ENCODE measurements at places on chromosomes 7 and 10. TPM values are rescaled to one million over a fixed set of nuclear protein-coding genes. Genes with fewer than 3 reads are reported as not detected.
A peak's percentile ranks its signal among the peaks of the same experiment; 100 is the strongest.

ENTPD1 gene
- 56.7 TPM for total RNA-seq

DKK1 gene
- total RNA-seq, result not detected

MYO3A gene
- 0.45 TPM for total RNA-seq

DNA sequence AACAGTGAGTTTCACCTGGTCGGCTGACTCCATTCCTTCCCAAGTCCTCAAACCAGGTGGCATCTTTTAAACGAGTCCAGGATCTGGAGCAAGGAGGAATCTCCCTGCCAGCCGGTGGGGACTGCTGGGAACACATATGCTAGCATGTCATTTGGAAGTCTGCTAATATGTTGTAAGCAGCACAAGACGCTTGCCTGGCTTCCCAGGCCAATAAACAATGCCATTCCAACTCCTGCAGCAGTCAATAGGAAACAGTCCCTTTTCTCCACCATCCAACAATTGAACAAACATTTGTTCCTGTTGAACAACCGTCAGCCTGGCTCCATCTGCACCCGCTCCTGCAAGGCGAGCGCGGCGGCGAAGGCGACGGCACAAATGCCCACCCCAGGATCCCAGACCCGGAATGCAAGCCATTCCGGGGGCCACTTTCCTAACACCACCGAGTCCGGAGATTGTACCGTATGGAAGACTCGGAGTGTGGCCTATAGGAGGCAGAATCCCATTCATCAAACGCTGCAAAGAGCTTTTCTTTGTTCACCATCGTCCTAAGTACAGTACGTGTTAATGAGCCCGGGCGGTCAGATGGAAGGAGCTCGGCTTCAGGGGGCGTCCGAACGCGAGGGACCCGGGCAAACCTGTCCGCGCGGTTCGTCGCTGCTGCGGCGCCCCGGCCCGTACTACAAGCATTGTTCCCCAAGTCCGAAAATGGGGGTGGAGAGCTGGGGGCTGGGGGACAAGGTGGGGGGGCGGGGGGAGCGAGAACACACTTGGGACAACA lies 1.6 kb downstream of the FAM53B start:
- H3K4me3 ChIP-seq, result peak overlapping the region; percentile 88
- no peaks in the 10 kb centered on the region for H3K27me3 ChIP-seq
- peaks cover 79% of the 10 kb centered on the region for H3K4me1 ChIP-seq
- H3K36me3 ChIP-seq, result no peaks in the 10 kb centered on the region

DNA sequence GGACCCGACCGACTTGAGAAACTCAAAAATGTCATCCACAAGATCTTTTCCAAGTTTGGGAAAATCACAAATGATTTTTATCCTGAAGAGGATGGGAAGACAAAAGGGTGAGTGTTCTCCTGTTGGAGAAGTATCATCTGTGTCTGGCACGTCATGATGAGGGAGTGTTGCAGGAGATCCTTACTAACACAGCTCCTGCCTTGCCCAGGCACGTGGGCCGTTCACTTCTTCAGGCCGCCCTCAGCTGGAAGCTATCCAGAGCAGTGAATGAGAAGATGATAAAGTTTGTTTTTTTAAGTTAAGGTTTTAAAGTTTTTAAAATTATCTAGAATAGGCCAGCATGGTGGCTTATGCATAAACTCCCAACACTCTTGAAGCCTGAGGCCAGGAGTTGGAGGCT lies 6.2 kb downstream of the EIF3B start:
- no peak for DNase-seq
- H3K27me3 ChIP-seq, result no peaks in the 10 kb centered on the region
- H3K36me3 ChIP-seq, result peaks cover 83% of the 10 kb centered on the region

DNA sequence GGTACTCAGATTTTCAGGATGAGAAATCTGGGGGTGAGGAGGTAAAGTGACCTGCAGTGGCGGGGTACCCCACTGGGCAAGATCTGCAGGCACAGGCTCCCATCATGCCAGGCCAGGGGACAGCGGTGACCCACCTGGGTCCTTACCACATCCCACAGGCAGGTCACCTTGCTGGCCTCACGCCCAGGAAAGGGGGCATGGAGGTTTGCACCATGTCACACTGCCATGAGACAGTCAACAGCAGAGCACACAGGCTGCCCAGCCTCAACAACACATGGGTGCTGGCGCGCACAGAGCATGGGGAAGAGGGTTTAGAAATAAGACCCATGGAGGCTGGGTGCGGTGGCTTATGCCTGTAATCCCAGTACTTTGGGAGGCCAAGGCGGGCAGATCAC lies 914 bp downstream of the PKD1L1 start:
- H3K36me3 ChIP-seq, result no peaks in the 10 kb centered on the region
- no peak overlapping the region for H3K4me3 ChIP-seq
- H3K4me1 ChIP-seq, result no peaks in the 10 kb centered on the region
- no peaks in the 10 kb centered on the region for H3K27me3 ChIP-seq
- no peak for DNase-seq

- no peak overlapping the region for H3K27ac ChIP-seq
- H3K27me3 ChIP-seq, result no peaks in the 10 kb centered on the region
- no peaks in the 10 kb centered on the region for H3K4me1 ChIP-seq
- H3K36me3 ChIP-seq, result no peaks in the 10 kb centered on the region
- no peak overlapping the region for H3K4me3 ChIP-seq
These were observed 707.8 kb downstream of the XPNPEP1 start for GRCh38 chr10:109215291-109216075.

- no peak overlapping the region for H3K27ac ChIP-seq
- H3K4me1 ChIP-seq, result no peaks in the 10 kb centered on the region
- no peaks in the 10 kb centered on the region for H3K27me3 ChIP-seq
- no peak for DNase-seq
- H3K4me3 ChIP-seq, result no peak overlapping the region
- no peaks in the 10 kb centered on the region for H3K36me3 ChIP-seq
These were observed 42.8 kb upstream of the CREB5 start for GRCh38 chr7:28369523-28369922.
